Uterus (tissue), 4 donors: ENCODE measurements at places on chromosomes 5 and 9. TPM values are rescaled to one million over a fixed set of nuclear protein-coding genes. Genes with fewer than 3 reads are reported as not detected.

AOPEP gene
- 87.1 TPM for total RNA-seq

SLCO6A1 gene
- not detected for total RNA-seq

- DNase-seq: no peak
Observed at GRCh38 chr5:102223542-102224477, 72.3 kb downstream of the SLCO4C1 start.

GRCh38 chr9:70352802-70353201 is 61.7 kb downstream of the KLF9 start:
- DNase-seq: no peak

GRCh38 chr5:56183506-56183905 is 49.6 kb downstream of the ANKRD55 start:
- no peak for DNase-seq

DNA sequence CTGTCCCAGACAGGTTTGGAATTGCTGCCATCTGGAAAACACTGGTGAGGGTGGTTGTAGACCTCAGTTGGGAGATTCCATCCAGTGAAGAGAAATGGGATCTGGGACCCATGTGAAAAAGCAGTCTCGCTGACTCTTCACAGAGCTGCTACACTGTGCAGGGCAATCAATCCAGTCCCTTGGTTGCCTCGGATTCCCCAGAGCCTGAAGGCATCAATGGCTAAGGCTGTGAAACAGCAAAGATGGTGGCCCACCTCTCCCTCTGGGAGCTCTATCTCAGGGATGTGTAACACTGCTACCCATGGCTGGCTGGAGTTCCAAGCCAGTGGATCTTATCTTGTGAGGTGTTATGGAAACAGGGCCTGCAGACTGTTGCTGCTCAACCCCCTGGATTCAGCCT is 256.1 kb downstream of the TMEM38B start:
- DNase-seq: no peak
